ACHN (cell line): ENCODE measurements at places on chromosomes 2 and 18.

DNA sequence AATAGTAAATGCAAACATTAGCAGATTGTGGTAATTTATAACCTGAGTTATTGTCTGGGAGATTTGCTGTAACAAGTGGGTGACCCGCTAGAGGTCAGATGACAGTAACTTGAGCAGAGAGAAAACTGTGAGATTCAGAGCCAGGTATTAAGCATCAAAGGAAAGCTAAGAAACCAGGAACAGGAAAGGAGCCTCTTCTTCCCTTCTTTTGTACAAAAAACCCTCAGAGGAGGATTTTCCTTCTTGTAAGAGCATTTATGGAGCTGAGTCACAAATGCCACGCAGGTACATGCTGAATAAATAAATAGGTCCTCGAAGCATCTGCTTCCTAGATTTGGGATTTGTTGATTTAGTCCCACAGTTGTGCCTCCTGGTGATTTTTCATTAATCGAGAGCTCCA, 146.5 kb downstream of the SH3BP4 start:
- DNase-seq = peak; percentile 18

- no peak for DNase-seq
These were observed 186.1 kb upstream of the RBMS1 start for GRCh38 chr2:160679686-160680085.

DNA sequence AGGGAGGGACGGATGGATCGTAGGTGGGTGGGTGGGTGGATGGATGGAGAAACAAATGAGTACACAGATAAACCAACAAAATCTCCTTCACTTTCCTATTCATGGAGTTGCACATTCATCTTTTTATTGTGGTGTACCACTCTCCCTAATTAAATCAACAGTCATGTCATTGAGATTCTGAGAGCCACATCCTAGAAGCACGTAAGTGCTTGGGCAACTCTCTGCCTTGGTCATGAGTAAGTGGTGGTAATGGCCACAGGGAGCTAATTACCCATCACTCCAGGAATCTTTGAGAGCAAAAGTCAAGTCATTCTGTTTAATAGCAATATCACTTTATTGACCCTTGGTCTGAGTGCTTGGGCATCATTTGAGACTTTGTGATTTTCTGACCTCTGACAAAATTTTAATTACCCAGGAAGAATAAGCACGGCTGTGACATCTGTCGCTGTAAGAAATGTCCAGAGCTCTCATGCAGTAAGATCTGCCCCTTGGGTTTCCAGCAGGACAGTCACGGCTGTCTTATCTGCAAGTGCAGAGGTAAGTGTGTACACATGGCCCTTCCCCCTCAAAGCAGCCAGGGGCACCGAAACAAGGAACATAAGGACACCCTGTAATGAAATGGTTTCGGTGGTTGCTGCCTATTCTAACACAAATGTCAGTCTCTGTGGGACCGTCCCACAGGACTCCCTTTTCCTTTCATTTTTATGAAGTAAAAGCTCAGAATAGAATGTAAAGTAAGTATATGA, 85.9 kb downstream of the FEZ2 start:
- no peak for DNase-seq

GRCh38 chr2:105747991-105748390, 3.3 kb downstream of the NCK2 start:
- DNase-seq = no peak

DNA sequence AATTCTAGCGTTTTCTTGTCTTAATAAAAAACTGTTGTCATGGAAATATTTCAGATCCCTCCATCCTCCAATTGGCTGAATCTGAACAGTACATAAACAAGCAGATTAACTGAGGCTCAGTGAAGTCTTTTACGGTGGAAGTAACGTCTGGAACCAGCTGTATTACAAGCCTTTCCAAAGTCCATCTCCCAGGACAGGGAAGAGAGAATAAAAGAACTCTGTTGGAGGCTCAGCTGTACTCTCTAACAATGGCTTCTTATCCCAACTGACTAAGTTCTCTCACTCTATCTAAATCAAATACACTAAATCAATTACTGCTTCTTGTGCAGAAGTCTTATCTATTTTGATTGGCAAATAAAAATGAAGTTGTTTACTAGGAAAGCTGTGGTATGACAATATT, 19.9 kb upstream of the NEDD4L start:
- DNase-seq = no peak
